Karpas-422 (cell line): ENCODE measurements at places on chromosomes 6 and 20. TPM values are rescaled to one million over a fixed set of nuclear protein-coding genes. Genes with fewer than 3 reads are reported as not detected.

DNA sequence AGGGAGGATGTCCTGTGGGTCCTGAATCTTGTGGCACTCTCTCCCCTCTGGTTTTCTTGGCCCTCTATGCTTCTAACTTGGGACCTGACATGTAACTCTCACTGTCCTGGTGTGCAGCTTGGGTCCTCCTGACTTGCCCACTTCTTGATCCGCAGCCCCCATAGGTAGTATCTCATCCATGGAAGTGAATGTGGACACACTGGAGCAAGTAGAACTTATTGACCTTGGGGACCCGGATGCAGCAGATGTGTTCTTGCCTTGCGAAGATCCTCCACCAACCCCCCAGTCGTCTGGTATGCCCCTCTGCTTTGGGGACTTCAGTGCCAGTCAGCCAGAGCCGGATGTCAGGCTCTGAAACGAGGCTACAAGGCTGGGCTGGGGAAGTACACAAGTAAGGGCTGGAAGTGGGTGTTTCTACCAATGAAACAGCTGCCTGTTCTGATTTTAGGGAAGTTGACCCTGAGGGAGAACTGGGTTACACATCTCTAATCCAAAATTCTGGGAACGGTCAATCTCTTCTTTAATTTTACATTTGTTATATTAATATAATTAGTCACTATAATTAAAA lies 641 bp downstream of the DBNDD2 start:
- DNase-seq: no peak

DNA sequence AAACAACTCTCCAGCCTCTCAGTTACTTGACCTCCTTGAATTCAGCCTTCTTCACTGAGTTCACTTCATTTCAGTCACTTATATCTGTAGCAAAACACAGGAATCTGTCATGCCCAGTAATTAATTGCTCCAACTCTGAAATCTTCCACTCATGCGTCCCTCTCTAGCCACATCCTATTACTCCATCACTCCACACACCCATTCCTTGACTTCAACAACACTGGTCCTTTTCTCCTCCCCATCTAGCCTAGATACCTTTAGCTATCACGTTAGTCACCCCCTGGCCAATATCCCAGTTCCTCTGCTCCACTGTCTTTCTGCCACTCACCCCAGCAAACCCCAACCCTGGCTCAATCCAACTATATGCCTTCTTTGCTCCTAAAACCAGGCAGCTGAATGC lies 7.7 kb downstream of the ZHX3 start:
- DNase-seq: no peak

- DNase-seq: no peak
These were observed 65.9 kb downstream of the FAM184A start for GRCh38 chr6:119012521-119012920.

DNA sequence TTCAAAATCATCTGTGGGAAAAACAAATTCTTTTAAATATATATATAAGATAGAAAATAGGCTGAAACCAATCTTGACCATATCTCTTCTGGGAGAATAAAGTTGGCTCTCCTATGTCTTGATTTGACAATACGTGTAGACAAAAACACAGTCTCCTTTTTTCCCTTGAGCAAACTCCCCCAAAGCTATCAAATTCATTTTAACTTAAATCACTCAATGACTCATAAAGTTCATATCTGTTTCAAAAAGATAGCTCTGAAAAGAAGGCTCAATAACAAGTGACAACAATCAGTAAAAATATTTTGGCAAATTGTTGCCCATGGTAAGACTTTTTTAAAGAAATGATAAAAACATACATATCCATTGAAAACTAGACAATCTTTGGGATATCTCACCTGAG lies 236.0 kb upstream of the TENT5A start:
- no peak for DNase-seq

DNA sequence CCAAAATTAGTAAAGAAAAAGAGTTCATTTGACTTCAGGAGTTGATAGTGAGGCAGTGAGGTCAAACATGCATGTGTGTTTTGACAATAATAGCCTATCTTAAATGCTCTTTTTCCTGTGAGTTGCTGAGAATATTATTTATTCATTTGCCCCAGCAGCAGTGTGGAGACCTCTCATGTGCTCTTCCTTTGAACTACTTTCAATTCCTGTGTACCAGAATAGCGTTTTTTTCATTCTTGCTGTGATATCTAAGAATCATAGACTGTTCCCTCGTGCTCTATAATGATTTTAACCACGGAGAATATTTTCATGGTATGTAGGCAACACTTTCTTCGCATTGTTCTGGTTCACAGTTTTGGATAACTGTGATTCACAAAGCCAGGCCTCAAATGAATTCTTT lies 5.2 kb downstream of the CDYL start:
- DNase-seq: no peak

- DNase-seq: no peak
These were observed 28.7 kb upstream of the KIF13A start for GRCh38 chr6:18016133-18016532.

DNA sequence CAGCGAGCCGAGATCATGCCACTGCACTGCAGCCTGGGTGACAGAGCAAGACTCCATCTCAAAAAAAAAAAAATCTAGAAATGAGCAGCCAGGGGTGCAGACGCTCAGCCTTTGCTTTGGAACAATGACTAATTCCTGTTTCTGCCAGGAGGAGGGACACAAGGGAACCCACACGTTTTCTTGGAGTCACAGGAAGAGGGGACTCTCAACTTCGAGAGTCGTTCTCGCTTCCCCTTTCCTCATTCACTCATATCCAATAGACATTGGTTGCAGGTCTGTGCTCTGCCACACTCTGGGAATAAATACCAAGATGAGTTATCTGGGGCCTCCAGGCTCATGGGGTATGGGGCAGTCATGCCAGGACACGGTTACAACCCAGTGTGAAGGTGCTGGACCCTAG lies 91.5 kb upstream of the RREB1 start:
- DNase-seq: no peak

GRCh38 chr6:4466769-4467480 lies 309.3 kb upstream of the CDYL start:
- no peak for DNase-seq

DNA sequence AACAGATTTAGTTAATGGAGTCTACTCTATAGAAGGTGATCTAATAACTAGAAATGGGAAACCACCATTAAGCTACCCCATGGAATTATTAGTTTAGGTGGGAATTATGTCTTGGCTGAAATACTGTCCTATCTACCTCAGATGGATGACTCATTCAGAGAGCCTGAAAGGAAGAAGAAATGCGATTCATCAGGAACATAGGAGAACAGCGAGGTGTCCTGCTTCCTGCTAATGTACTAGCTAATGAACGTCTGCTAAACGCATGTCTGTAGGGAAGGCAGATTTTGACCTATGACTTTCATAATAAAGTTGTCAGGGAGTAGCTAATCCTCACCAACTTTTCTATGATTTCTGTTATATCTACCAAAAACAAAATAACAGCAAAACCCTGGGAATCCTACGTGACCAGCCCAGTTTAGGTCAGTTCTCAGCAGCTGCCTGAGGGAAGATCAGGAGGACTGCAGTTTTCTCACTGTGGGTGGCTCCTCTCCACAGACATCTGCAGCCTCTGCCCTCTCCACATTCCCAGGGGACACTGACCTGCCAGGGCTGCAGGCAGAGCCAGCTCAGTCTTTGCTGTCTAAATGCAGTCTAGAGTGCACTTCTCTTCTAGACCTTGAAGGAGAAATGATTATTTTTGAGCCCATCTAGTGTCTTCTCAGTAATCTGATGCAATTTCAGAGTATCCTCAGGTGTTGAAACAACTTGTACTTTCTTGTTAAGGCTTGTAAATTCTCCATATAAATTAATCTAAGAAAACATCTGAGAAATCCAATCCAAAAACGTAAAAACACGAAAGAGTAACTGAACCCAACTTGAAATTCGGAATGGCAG lies 18.1 kb upstream of the SFT2D1 start:
- no peak for DNase-seq

GRCh38 chr6:22444330-22444729 lies 125.0 kb upstream of the HDGFL1 start:
- DNase-seq: no peak

DNA sequence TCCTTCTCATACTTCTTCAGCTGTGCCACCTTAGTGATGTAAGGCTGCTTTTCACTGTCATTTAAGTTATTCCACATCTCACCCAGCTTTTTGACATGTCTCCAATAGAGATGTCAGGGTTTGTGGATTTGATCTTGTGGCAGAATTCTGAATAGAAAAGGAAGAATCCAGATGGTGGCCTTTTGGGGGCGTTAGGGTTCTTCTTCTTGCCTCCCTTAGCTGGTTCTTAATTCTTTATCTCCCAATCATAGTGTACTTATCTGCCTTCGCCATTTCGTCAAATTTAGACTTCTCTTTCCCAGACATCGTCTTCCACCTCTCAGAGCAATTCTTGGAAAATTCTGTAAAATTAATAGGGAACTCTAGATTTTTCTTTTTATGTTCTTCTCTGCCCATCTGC lies 422.9 kb downstream of the GJA1 start:
- DNase-seq: no peak

DNA sequence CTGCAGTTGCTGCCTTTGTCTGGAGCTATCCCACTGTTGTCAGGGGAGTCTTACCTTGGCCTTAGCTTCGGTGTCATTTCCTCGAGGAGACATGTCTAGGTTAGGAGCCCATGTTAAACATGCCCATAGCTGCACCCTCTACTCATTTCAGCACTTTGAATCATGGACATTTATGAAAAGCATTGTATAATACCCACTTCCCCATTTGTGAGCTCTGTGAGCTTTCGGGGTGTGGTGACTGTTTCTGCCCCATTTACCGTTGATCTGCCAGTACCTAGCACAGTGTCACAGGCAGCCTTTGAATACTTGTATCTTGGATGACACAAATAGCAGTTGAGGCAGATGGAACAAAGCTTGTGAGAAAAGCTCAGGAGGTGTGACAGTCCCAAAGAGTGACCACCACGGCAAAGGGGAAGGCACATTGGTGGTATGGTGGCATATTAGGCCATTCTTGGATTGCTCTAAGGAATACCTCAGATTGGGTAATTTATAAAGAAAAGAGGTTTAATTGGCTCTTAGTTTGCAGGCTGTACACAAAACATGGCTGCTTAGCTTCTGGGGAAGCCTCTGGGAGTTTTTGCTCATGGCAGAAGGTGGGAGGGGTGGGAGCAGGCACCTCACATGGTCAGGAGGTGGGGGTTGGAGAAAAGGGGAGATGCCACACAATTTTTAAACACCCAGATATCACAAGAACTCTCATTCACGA lies 42.0 kb downstream of the JARID2 start:
- peak; percentile 66 for DNase-seq

- DNase-seq: no peak
These were observed 9.9 kb downstream of the FOXF2 start for GRCh38 chr6:1399085-1399780.

DNA sequence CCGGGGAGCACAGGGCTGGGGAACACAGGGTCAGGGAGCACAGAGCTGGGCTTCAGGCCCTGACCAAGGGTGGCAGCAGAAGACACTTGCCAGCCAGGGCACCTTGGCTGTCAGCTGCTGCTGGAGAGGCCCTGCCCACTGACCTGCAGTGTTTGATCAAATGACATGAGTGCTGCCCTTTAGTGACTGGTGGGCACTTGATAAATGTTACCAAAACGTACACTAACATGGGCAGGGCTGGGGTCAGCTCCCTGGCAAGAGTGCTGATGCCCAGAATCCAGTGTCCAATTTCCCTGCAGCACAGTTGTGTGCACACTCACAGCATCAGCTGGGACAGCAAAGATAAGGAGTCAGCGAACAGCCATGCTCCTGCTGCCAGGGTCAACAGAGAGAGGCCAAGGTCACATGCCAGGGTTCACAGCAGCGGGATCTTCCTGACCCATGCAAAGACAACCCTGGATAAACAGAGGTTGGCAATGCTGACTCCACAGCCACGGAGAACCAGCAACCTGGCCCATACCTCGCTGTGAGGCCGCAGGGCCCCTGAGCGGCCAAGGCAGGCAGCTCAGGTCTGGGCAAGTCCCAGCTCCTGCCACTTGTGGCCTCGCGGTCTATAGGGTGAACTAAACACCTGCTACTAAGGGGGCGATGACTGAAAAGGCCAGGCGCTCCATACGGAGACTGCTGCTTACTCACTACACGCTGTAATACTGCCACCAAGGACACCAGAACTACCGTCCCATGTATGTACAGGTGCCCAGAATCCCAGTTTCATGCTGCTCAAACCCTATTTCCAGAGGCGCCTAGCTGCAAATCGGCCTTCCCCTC lies 46.3 kb downstream of the NINL start:
- peak; percentile 47 for DNase-seq

The CST2 gene
- not detected in 2 replicates for total RNA-seq

The TUBB1 gene
- not detected in 2 replicates for total RNA-seq

The ABHD16B gene
- total RNA-seq: not detected in 2 replicates

The HLA-DRA gene
- 1,241 and 1,934 TPM in 2 replicates for total RNA-seq

The PCSK2 gene
- not detected in 2 replicates for total RNA-seq

The SIRPB2 gene
- total RNA-seq: not detected in 2 replicates

The ADGB gene
- not detected in 2 replicates for total RNA-seq

The RRAGD gene
- 0.41 and 0.65 TPM in 2 replicates for total RNA-seq

The SDHAF4 gene
- total RNA-seq: 11.6 and 36.5 TPM in 2 replicates

The POPDC3 gene
- total RNA-seq: not detected in 2 replicates

The C2 gene
- not detected in 2 replicates for total RNA-seq

The PMEPA1 gene
- total RNA-seq: 1.6 and 1.9 TPM in 2 replicates
